ENCODE measurements at places on chromosomes 7 and 10.

GRCh38 chr7:40551685-40552576 is 417.1 kb downstream of the SUGCT start:
- no peak for DNase-seq

- no peak for DNase-seq
Measured at GRCh38 chr10:109282510-109282909, 640.8 kb downstream of the XPNPEP1 start.

GRCh38 chr10:132374176-132374575 is 22.8 kb upstream of the PWWP2B start:
- no peak for DNase-seq

DNA sequence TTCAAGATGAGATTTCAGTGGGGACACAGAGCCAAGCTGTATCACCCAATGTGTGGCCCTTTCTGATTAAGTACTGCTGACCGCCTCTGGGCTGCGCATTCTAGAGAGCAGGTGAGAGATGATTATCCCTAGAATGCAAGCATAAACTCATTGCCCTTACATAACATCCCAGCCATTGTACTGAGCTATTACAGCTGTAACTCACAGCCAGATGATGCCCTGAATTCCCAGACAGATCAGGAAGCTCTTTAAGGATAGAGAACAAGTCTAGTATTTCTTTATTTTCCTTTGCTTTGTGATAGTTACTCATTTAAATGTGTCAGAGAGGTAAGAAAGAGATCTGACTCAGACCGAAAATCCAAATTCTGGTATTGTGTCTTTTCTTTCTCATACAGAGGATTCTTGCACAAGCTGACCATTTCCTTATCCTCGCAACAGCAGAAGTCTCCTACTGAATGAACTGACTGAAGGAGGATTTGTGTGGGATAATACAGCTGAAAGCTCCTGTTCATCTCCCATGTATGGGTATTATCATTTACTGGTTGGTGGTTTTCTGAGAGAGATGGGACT is 58.4 kb downstream of the ZNF22 start:
- no peak for DNase-seq

- DNase-seq = no peak
Measured at GRCh38 chr7:12719141-12719919, 31.9 kb downstream of the ARL4A start.

- DNase-seq = no peak
Measured at GRCh38 chr10:97747573-97747972, 10.6 kb downstream of the ZFYVE27 start.

DNA sequence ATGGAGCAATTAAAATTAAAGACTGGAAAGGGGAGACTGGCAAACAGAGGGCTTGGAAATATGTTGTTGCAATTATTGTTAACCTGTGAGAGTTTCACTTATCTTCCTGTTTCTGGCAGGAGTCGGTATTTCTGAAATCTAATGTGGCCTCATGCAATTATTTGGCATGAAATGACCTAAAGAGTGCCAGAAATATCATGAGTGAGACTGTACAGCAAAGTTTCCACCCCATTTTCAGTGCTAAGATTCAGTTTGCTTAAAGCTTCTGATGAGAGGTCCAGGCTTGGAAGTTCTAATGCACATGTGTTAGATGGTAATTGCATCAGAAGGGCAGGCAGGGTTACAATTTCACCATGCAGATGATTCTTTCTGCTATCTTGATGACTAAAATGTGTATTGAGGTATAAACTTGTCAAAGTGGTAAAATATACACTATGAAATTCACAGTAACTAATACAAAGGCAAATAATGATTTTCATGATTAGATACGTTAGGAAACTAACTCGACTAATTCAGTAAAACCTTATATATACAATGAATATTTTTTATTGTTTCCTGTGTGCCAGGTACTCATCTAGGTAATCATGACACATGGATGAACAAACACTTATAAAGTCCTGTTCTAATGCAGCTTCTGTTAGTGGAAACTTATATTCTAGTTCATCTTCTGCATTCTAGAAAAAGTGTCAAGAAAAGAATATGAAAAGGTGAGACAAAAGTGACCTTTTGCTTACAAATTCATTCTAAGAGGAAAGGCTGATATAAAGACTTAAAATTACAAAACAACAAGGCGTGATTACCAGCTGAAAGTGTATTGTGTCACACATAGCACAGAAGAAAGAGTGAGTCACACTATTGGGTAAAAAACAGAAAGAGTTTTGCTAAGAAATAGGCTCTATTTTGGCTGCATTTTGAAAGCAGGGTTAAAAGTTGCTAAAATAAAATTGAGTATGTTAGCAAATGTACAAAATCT is 533.4 kb upstream of the SEMA3D start:
- DNase-seq = no peak

GRCh38 chr7:121744877-121745276 is 128.1 kb upstream of the PTPRZ1 start:
- no peak for DNase-seq

DNA sequence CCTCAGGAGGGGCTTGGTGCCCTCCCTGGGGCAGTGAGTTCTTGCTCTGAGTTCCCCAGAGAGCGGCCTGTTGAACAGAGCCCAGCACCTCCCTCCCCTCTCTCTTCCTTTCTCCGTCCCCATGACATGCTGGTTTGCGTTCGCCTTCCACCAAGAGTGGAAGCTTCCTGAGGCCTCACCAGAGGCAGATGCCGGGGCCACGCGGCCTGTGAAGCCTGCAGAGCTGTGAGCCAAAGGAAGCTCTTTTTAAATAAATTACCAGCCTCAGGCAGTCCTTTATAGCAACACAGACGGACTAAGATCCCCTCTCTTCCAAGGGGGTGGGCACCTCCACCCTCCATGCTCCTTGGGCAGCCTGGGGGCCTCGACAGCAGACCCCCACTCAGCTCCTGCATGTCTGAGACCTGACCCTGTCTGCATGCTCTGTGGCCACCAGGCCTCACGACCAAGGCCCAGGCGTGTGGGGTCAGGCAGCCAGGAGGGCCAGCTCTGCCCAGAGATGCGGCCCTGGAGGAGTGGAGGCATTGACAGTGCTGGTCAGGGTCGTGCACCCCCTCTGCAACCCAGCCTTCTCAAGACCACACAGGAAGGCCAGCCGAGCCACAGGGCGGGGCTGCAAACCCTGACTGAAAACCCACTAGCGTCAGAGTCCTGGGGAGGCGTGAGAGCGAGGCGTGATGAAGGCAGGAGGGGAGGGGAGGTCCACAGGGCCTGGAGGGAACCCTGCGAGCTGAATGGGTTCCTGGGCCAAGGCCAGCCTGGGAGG is 54.6 kb upstream of the ADGRA1 start:
- DNase-seq = no peak

DNA sequence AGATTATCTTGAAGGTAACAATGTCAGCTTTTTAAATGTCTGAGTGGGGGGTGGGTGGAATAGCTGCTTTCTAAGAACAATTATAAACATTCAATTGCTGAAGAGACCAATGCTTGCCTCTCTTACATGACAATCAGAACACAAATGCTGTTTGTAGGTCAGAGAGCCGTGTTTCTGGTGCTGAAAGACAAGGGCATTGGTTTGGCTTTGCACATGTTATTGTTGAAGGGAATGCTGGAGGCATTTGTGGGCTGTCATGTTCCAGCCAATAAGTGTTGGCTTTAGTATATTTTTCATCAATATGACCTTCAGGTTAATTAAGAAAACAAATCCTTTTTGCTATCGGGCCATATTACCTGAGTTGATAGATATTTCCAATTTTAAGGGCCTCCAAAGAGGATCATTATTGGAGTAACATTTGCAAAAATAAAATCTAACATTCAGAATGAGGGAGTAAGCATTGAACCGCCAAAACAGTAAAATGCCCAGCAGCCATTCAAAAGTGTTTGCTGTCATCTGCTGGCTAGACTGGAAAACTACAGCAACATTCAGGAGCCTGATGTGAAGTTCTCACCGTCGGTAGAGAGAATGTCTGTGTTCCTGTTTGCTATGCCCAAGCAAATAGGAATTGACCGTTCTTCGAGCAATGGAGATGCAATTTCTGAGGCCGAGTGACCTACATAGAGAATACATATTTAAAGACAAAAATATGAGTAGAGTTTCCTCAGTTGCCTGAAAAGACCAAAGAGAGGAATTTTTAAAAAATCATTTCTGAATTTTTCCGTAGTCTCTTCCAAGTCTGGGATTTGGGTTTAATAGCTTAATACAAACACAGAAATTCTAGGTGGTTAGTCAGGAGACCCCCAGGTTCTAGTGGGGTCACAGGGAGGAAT is 118.9 kb downstream of the APBB1IP start:
- DNase-seq = no peak

- DNase-seq = no peak
Measured at GRCh38 chr7:64515330-64515729, 47.5 kb downstream of the ZNF680 start.

DNA sequence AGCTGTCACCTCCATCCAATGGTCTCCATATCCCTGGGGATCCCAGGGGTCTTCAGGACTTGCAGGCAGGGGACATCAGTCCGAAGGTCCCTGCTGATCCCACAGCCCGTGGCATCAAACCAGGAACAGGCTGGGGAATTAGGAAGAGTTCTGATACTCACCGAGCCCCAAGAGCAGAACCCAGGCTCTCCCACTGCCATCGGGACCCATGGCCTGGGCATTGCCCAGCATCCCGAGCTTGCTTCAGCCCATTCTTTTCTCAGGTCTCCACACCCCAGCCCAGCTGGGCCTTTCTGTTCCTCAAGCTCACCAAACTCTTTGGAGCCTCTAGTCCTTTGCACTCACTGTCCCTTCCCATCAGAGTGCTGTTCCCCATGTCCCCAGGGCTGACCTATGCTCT is 280.9 kb downstream of the GRID1 start:
- no peak for DNase-seq

DNA sequence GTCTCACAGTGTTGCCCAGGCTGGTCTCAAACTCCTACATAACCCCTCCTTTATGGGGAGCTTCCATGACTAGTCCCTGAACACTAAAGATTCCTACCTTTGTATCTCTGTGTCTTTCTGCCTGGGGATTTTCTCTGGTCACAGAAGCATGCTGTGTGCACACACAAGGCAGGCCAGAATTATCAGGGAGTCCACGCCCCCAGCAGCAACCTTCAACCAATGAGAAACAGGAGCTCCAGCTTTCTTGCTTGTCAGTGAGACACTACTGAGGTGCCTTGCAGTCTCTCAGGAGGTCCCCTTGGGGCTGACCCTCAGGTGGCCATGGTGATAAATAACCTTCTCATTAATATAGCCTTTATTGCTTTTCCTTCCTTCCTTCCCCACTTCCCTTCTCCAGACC is 45.1 kb upstream of the AUTS2 start:
- no peak for DNase-seq

GRCh38 chr10:878333-878759 is 53.2 kb downstream of the LARP4B start:
- DNase-seq = no peak

DNA sequence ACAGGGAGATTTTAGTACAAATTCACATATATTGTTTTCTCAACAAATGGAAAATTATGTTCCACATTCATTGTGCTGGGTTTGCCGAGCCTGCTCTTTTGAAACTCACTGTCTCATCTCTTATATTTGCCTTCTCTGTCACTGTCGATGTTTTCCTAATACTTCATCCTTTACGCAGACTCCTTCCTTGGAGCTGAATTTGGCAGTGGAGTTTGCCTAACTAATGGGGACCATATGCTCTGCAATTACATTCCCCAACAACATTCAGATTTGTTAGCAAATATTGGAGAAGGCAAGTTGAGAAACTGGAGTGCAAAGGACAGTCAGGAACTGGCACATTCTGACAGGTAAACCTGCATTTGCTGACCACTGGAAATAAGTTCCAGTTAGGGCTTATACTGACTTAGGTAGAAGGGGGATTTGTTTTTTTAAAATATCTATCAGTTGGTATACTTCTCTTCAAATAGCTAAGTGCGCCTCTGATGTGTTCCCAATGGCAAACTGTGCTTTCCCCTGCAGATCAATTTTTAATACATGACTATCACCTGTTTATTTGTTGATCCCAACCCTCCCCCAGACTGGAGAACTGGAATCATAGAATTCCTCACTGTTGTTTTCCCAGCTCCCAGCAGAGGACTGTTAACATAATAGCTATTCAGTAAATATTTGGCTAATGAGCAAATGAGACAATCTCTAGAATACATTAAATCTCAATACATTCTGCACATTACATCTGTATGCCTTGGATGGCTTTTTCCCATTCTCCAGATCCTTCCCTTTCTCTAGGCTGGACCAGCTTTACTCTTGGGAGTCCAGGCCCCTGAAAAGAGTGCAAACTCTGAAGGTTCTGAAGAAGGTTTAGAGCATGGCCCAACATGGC is 769.3 kb downstream of the KCNMA1 start:
- DNase-seq = no peak

GRCh38 chr10:4670737-4671136 is 155.3 kb upstream of the AKR1E2 start:
- DNase-seq = no peak

DNA sequence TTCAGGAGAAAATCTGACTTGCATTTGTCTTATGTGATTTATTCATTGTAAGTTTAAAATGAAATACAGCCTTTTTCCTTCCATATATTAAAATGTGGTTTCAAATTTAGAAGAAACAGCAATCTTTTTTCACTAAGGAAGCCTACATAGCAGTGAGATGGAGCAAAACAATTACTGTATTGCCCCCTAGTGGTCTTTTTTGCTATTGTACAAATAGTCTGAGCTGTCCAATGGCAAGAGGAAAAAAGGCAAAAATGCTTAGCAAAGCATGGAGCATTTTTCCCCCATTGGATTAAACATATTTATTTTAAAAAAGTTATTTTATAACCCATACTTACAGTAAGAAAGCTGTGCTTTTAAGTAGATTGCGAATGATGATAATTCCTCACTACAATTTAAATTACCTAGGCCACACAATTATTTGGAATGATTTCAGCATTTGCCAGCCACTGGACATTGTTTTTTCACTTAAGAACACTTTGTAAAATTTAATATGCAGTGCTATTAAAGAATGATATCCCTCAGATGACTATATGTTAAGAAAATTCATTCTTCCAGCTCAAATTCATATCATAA is 119.5 kb downstream of the CPED1 start:
- DNase-seq = no peak

DNA sequence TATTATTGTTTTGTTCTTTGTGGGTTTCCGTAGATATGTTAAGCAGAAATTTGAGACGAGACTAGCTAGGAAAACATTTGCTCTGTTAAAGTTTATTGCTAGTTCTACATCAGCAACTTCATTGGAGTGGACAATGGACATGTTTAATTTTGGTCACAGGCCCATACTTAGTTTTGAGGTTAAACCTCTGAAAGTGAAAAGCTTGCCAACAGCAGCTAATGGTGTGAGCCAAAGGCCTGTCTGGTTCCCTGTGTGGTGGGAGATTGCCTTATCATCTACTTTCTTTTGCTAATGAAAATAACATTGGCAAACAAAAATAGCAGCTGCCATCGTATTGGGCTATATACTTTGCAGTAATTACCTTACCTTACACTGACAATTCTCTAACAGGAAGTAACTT is 388.4 kb upstream of the FZD8 start:
- DNase-seq = no peak
